H54 (cell line): ENCODE measurements at places on chromosomes 6 and 20.

DNA sequence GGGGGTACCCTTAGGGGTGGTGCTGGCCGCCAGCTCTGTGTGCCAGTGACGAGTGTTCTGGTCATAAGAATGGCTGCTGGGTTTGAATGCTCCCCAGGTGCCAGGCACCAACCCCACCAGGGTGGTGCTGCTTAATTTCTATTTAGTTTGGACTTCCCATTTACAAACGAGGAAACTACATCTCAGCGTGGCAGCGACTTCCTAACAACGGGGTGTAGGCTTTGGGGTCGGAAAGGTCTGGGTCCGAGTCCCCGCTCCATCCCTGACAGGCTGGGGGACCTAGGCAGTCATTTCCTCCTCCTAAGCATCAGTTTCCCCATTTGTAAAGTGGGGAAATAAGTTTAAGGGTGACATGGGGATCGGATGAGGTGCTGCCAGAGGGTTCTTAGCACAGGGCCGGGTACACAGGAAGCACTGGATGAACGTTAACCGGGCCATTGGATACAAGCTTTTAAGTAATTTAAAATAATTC is 30.3 kb downstream of the CEBPB start:
- DNase-seq: no peak

- peak; percentile 15 for DNase-seq
These were observed 852 bp downstream of the GMNN start for GRCh38 chr6:24775520-24776058.

DNA sequence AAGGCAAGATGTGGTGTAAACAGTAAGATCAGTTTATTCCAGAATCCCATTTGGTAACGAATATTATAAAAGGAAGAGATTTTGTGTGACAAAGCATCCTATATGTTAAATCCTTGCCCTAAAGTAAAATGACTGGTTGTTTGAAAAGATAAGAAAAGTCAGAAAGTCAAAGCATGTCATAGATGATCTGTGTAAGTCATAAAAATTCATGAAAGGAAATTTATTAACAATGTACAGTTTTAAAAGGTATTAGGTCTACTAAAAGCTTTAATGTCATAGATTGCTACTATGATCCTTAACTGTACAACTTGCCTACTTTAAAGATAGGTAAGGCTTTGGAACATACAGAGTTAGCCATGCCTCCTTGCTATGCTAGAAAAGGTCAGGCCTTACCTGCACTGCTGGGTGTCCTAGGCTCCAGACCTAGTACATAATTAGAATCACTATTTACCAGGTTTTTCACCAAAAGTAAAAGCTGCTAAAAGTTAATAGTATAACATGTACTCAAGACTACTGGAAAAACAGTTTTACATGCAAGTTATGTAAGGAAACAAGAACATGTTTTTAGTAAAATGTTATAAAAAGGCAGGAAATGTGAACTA is 1090.1 kb upstream of the ADGRB3 start:
- no peak for DNase-seq

DNA sequence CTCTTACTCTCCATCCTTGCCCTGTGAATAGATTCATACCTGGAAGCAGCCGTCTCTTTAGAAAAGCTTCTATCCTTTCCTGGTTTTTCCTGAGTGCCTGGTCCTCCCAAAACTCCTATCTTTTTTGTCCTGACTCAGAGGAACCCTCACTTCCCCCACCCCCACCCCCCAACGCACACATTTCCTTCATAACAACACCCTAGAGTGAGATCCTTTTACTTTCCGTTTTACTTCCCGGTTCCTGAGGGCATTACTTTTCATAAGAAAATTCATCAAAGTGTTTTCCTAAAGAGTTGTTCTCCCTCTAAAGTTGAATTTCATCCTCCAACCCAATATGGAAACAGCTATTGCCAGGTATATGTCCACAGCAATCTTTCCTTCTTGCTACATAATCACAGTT is 327.0 kb downstream of the NRN1 start:
- no peak for DNase-seq

DNA sequence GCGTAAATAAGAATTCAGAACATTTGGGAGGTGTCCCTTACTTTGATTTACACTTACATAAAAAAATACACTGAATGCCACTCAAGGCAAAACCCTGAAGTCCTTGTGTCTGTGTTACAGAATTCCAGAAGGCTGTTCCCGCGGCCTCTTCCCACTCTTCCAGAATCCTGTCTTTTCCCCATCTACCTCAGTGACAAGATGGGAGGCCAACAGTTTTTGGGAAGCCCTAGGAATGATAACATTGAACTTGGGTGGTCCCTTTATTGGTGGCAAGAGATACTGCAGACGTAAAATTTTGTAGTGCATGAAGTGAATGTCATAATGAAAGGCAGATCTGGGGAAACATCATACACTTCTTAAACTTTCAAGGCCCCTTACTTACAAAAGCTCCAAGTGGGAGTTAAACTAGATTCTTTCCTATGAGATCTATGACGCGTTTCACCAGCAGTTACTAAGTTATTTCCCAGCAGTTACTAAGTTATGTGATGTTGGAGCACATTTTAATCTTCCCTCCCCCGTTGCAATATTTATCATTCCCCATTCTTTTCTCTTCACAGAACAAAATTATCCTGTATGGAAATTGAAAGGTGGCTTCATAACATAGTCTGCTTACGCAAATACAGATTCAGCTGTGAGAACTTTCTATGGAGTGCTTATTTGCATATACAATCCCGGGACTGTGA is 79.5 kb downstream of the BCAS1 start:
- no peak for DNase-seq

DNA sequence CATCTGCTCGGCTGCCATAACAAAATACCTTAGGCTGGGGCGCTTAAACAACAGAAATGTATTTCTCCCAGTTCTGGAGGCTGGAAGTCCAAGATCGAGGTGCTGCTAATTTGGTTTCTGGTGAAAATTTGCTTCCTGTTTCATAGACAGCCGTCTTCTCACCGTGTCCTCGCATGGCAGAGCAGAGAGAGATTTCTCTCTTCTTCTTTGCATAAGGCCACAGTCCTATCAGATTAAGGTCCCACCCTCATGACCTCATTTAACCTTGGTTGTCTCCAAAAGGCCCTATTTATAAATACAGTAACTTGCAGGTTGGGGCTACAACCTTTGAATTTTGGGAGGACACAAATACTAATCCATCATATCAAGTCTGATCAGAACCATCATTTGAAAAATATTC is 544.3 kb downstream of the KIF16B start:
- DNase-seq: no peak

GRCh38 chr6:113733381-113733780 is 123.8 kb upstream of the MARCKS start:
- DNase-seq: no peak

GRCh38 chr6:154567695-154568220 is 57.3 kb upstream of the CNKSR3 start:
- no peak for DNase-seq

DNA sequence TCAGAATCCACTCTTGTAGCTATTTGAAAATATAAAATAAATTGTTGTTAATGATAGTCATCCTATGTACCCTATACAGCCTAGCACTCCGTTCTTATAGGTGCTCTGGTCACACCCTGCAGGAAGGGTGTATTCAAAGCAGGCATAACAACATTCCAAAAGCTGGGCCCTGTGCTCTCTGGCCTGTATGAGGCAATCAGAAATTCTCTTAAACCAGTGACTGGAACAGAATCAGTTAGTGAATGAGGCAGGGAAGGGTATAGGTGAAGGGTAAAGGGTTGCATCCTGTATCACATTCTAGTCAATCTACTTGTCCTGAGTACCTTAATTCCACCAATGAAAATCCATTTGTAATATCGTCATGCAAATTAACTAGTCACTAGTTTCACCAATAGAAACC is 154.5 kb upstream of the ZNF217 start:
- DNase-seq: no peak

DNA sequence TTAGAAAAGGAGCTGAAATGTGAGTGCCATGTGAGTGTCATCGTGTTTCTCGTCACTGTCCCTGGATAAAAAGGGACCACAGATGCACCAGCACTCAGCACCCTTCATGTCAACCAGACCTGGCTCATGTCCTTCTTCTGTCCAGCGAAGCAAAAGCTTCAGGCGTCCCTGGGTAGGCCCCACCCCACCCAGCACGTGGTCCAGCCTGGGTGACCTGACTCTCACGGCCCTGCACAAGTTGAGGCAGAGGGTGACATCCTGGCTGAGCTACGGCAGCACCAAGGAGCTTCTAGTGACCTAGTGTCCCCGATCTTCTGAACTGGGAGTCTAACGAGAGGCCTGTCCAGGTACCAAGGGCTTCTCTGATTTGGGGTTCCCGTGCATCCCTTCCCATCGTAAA is 37.8 kb downstream of the PSMG4 start:
- DNase-seq: no peak

GRCh38 chr20:58018590-58018989 is 209.9 kb downstream of the ANKRD60 start:
- no peak for DNase-seq

GRCh38 chr6:134766497-134766896 is 183.4 kb downstream of the ALDH8A1 start:
- DNase-seq: no peak

DNA sequence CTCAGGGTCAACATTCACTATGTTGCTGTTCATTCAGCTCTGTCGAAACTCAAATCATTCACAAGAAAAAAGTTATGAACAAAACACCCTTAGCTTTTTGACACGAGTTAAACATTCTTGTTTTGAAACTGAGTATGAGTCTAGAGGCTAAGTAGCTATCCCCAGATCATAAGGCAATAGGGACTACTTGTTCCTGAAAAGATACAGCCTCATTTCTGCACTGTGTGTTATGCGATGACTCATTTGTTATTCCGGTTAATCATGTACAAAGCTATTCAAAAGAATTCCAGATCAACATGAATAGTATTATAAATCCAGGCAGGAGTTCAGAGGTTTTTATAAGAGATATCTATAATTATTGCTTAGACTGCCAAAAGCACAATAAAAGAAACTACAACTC is 908.0 kb downstream of the QKI start:
- DNase-seq: no peak

GRCh38 chr20:16205507-16205906 is 367.7 kb downstream of the KIF16B start:
- DNase-seq: no peak

GRCh38 chr6:34236131-34236442 is 586 bp upstream of the HMGA1 start:
- peak; percentile 11 for DNase-seq
